ENCODE measurements at places on chromosomes 11 and 22.

GRCh38 chr11:41446107-41446506 is 13.3 kb downstream of the LRRC4C start:
- no peak for DNase-seq

DNA sequence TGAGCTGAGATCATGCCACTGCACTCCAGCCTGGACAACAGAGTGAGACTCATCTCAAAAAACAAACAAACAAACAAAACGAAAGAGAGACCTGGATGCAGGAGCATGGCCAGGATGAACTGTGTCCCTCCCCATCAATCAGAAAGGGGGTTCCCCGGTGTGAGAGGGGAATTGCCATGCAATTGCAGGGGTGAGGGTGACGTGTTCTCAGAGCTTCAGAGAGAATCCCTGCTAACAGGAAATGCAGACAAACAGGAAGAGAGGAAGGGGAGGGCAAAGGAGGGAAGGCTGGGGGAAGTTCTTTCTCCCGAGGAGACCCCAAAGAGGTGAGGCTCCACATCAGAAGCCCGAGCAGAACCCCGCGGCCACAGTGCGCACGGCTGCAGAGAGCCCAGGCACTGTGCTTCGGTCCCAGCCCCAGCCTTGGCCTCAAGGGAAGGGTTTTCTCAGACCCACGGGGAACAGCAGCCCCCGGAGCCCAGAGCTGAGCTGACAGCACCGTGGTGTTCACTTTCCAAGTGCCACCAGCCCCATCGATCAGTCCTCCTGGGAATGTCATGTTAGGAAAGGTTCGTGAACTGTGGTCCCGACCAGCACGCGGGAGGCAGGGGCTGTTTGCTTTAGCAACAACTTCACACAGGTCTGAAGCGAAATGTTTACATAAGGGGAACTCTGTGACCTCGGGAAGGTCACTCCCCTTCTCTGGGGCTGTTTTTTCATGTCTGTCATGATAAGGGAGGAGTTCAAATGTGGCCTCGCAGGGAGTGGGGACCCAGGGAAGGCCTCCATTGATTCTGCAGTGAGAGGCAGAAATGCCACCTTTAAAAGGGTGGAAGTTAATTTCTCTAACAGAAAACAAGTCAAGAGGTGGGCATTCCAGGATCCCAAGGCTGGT is 108.0 kb upstream of the ANO1 start:
- DNase-seq: no peak

- no peak for DNase-seq
Observed at GRCh38 chr11:7449211-7449840, 36.0 kb upstream of the OLFML1 start.

GRCh38 chr11:126899961-126900748 is 100.4 kb downstream of the KIRREL3 start:
- no peak for DNase-seq

DNA sequence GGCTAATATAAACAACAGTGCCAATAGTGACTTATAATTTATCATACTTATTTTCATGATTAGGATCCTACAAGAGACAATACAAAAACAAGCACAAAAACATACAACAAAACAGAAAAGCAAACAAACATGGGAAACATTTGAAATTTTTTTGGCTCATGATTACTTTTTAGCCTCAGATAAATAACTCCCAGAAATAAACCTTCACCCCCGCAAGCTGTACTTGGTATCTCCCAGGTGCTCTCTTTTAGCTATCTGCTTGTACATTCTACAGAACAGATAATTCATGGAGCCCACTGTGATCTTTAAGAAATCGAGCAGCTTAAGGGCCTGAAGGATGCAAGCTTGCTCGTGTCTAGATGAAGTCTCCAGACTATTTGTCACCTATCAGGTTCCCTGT is 883 bp downstream of the NXPE4 start:
- no peak for DNase-seq

DNA sequence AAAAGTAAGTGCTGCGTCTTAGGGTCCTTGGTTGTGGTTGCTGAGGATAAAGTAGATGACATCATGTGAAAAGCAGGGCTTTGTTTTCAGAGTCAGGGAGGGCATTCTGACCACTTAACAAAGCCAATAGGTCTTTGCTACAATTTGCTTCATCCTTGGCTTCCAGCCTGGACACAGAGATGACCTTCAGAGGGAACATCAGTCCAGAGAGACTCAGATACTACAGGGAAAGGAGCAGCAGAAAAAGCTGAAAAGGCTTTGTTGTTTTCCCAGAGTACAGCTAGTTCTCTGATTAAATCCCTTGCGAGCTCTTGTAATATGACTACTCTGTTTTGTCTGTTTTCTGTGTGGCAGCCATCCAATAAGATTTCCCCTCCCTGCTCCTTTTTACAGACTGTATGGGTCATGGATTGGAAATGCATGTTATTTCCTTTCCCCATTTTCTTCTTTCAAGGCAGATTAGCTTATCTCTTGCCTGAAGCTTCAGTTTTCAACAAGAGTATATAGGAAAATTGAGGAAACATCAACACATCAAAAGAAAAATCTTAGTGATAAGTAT is 31.9 kb downstream of the ATG13 start:
- DNase-seq: peak; percentile 62

GRCh38 chr22:49977578-49977977 is 17.0 kb downstream of the PIM3 start:
- DNase-seq: no peak

- no peak for DNase-seq
Observed at GRCh38 chr11:62555464-62556107, 9.0 kb upstream of the AHNAK start.

DNA sequence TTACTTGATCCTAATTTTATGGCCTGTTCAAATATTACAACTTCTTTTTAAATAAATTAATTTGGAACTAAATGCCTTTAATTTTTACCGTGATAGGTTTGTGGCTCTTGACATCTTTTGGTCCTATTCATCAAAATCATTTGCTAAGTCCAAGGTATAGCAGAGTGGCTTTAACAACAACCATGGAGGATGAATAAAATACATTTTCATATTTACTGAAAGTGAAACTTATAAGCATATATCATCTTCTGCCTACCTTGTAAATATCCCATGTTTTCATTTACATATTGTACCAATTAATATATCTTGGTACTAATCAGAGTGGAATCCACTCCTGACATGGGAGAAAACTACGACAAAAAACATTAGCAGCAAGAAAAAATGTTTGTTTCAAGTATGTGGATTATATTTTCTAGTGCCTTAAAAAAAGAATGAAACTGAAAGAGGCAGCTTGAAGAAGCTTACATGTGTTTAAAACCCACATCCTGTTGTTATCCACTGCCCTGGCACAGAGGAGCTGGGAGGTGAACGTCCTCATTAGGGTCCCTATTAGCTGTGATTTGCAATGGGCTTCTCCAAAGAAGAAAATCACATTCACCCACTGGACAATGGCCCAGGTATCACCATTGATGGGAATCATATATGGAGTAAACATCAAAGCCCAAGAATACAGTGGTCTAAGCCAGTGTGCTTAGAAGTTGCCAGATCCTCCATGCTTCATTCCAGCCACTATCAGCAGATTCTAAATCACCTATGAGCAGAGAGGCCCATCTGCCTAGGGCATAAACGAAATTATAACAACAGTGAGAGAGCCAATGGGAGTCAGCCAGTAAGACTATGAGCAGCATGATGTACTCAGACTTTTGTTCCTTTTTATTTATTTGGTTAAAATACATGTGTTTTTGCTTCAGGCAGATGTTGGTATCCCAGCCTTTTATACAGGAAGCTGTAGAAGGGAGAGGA is 84.7 kb downstream of the MAML2 start:
- no peak for DNase-seq

GRCh38 chr22:49081926-49082325 is 745.7 kb downstream of the BRD1 start:
- no peak for DNase-seq
